CD4-positive, alpha-beta T cell treated with Interleukin-2 at 100 ng/mL for 4 hours (primary cell): ENCODE measurements at places on chromosomes 3 and 15.

DNA sequence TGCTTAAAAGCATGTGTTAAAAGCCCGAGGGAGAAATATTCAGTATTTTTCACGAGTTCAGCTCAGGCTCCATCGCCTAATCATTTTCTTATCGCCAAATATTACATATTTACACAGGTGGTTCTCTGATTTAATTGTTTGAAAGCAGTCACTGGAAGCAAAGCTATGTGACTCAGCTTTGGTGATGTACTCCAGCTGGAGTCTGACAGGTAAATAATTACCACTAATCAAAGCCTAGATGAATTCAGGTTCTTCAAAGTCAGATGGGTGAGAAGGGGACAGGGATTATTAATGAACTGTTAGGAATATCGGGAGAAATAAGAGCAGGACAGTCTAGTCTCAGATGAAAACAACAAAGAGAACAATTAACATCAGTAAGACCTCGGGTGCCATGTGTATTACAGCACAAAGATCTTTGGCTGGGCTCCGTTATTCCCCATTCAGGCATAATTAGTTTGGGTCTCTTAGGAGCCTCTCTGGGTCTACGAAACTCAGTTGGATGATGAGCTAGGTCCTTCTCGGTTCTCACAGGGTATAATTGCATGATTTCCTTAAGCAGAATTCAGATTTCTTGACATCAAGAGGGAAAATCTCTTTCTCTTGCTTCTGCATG is 331.7 kb upstream of the ADAMTS9 start:
- no peak for DNase-seq

- no peak for DNase-seq
Measured at GRCh38 chr3:112149136-112149535, 16.1 kb upstream of the GCSAM start.

GRCh38 chr15:98898122-98898521 is 109.5 kb downstream of the PGPEP1L start:
- DNase-seq = no peak

- DNase-seq = no peak
Measured at GRCh38 chr3:173938616-173939015, 541.1 kb downstream of the NLGN1 start.

GRCh38 chr3:151974067-151974466 is 100.6 kb downstream of the SUCNR1 start:
- no peak for DNase-seq

DNA sequence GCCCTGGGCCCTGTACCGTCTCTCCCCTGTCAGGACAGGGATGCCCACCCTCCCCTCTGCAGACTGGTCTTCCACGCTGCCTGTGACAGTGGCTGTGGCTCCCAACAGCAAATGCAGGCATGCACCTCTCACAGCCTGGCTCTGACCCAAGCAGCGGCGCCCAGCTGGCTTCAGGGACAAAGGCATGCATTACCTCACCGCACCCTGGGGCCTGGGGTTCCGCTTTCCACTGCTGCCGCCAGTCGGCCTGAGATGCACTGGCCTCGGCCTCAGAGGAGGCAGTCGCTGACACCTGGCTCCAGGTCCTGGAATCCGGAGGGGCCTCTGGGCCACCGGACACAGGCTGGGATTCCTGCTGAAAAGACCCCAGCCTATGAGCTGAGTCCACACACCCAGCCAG is 70.3 kb downstream of the SCN5A start:
- no peak for DNase-seq

DNA sequence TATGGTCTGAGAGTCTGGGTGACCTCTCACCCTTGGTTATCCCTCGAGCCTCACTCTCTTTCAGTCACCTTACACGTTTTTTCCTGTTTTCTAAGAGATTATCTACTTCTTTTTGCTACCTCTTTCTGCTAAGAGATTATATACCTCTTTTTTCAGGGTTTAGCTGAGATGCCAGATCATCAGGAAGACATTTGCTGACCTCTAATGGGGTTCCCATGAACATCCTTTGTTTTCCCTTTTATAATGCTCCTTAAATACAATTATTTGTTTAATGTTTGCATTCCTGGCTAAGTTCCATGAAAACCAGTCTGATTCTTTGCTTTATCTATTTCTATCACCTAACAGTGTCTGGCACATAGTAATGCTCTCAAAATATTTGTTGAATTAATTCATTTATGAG is 39.6 kb downstream of the LEKR1 start:
- no peak for DNase-seq

DNA sequence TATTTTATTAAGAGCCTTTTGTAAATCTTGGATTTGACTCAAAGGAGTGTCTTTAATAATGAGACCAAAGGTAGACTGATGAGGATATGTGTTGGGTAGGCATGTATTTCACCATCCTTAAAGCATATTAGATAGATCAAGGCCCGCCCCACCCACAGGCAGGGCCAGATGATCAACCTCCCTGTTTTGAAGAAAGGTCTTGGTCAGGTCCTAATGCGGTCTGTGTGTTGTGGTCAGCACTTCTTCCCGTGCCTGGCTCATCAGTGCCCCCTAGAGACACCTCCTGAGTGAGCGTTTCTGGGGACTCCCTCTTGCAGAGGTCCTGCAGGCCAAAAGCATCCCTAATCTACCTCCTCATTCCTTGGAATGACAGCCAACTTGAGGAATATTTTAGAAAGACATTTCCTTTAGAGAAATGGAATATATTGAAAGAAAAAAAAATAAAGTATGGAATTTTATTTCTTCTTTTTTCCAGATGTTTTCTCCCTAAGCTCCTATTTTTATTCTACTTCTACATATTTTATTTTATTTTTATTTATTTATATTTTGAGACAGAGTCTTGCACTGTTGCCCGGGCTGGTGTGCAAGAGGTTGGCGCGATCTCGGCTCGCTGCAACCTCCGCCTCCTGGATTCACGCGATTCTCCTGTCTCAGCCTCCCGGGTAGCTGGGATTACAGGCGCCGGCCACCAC is 6.0 kb downstream of the TM4SF4 start:
- peak; percentile 24 for DNase-seq

DNA sequence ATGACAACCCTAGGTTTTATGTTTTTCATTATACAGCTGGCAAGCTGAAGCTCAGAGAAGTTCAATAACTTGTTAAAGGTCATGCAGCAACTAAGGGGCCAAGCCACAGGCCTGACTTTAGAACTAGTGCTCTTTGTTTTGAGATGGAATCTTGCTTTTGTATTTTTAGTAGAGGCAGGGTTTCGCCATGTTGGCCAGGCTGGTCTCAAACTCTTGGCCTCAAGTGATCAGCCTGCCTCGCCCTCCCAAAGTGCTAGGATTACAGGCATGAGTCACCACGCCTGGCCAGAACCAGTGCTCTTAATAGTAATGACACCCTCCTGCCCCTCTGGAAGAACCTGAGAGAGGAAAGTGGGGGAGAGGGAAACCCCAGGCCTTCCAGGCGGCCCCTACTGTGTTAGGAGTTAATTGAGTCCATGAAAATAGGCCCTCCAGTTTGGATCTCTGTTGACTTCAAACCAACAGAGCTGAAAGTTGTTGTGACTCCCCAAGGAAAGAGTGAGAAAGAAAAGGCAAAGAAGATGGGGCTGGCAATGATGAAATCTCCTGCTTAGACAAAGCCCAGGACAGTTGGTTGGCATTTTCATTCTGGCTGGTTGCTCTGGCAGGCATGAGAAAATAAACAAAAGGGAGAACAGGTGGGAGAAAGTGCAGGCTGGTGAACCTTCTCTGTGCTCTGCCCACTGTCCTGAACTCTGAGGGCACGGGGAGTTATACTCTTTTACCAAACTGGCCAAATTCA is 3.6 kb upstream of the PRRT3 start:
- no peak for DNase-seq
